ENCODE measurements at places on chromosomes 4 and X.

DNA sequence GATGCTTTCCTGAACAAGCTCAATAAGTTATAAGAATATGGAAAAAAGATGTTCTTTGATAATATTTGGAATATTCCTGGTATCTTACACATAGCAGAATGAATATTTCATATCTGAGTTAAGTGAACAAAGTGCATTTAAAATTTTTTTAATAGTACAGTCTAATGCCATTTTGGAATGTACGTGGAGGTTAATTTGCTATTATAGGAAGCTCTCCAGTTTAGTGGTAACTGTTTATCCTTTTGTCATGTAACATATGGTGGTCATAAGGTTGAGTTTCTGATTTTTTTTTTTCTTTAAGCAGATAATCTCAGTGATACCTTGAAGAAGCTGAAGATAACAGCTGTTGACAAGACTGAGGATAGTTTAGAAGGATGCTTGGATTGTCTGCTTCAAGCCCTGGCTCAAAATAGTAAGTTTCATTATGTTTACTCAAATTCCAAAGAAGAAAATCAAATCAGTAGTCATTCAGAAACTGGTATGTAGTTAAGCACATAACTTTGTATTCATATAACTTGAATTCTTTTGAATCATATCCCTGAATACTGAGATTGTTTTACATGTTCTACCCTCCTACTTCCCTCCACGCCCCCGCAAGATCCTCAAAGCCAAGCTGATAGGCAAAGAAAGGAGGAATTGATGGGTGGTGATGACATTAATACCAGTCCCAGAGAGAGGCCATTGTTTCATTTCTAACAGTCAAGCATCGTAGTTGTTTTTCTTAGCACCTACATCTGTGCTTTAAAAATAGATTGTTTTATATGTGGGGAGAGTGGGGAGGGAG is 32.1 kb downstream of the RAP1GDS1 start:
- no peak for DNase-seq

GRCh38 chr4:156968479-156968984 is 3.1 kb downstream of the PDGFC start:
- DNase-seq, result no peak

DNA sequence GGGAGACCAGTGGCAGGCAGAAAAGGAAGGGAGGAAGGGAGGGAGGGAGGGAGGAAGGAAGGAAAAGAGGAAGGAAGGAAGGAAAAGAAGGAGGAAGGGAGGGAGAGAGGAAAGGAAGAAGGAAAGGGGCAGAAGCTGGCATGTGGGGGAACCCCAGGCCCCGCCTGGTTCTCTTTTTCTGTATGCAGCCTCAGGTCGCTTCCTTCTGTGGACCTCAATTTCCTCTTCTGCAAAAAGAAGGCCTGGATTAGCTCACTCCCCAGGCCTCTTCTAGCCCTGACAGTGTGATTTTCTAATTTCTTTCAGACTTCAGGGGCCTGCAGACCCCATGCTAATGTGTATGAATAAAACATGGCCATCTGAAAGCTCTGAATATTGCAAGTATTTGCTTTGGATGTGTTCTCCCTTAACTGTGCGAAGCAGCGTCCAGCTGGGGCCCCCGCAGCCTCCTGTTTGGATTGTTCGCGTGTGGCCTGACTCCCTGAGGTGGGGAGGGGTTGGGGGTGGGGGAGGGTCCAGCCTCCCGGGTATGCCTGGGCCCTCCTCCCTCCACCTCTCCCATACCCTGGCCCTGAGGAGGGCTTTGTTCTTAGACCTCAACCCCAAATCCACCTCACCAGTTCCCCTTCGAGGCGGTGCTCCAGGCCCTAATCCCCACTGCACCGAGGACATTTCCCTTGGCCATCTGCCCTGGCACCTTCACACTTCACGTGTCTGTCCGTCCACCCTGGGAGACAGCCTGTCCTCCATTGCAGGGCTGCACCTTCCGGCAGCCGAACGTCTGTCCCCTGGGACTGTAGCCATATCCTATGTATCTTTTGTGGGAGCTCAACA is 199.9 kb upstream of the ATP6AP2 start:
- DNase-seq, result peak; percentile 24

GRCh38 chr4:145195167-145195952 is 15.0 kb upstream of the OTUD4 start:
- no peak for DNase-seq

GRCh38 chr4:114813961-114814360 is 215.4 kb downstream of the UGT8 start:
- DNase-seq, result no peak

DNA sequence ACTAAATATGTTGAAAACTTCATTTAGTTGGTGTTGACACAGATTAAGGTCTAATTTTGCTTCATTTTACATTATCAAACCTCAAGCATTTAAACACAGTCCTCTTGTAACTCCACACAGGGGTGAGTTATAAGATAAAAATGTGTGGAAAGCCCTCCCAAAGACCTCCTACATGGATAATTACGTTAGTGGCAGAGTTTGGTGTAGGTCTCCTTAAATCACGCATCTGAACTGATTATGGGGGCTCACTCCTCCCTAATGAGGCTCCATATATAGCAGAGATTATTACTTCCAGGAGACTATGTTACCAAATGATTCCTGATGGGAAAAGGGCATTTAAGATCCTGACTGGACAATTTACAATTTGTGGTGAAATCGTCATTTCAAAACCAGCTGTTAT is 32.2 kb upstream of the VCX3B start:
- DNase-seq, result no peak

- DNase-seq, result no peak
Measured at GRCh38 chrX:18894156-18894555, 89.8 kb downstream of the PHKA2 start.

- no peak for DNase-seq
Measured at GRCh38 chr4:53089936-53090729, 228.0 kb downstream of the RASL11B start.

DNA sequence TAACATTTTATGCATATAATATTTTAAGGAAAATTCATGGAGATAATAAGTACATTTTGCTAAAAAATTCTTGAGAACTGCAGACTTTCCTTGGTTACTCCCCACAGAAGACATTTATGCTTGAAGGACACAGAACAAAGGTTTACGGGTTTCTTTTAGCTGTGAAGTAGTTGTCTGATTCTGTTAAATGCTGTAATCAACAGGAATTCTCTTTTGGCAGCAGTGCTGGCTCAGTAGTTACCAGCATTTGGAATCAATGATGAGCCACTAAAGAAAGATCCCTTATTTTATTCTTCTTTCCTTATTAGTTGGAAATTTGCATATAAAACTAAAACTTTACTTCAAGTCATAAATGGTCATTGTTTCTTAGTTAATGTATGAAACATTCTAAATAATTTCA is 199.3 kb upstream of the FAT4 start:
- no peak for DNase-seq

DNA sequence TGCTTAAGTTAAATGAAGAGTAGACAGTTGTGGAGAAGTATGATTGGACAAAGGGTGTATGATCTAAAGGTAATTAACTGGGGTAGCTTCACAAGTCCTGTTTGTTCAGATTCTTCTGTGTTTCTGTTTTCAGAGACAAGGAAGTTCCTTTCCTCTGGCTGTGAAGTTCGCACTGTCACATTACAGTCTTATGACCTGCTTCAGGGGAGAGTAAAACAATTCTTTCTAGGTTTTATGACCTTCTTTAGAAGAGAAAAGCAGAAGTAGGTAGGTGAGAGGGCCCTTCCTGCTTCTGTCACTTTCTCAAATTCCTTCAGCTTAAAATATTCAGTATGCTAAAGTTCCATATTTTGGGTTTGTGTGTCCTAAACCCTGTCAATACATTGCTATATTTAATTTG is 211.9 kb downstream of the SOX3 start:
- no peak for DNase-seq

GRCh38 chrX:103157496-103158316 is 57.2 kb upstream of the BEX4 start:
- DNase-seq, result no peak

DNA sequence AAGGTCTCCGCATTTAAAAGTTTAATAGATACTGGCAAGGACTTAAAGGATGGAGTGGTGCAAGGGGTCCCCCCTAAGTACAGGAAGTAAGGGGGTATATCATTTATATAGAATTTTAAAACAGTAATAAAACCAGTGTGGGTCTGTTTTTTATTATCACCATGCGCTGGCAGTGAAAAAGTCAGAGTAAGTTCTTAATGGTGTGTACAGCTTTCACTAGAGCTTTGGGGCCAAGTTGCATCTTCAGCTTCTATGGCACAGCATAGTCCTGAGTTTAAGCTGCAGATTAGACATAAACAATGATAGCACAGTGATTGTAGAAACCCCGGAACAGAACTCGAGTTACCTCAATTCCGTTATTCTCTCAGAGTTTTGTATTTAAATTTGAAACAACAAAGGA is 27.6 kb downstream of the RHOH start:
- DNase-seq, result no peak

- no peak for DNase-seq
Measured at GRCh38 chrX:113935518-113935917, 648.4 kb upstream of the HTR2C start.

DNA sequence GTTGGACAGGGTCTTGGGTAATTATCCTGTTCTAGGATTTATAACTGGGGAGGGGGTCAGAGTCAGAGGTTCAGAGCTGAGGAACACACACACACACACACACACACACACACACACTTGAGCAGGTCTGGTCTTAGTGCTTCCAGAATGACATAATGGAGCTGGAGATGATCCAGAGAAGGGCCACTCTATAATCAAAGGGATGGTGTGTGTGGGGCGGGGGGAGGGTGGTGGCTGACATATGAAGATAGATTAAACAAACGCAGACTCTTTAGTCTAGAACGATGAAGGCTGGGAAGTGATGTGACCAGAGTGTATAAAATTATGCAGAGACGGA is 434 bp upstream of the TMEM255A start:
- DNase-seq, result no peak

- DNase-seq, result no peak
Measured at GRCh38 chr4:35982318-35982717, 262.0 kb downstream of the ARAP2 start.

GRCh38 chr4:8732681-8733243 is 138.9 kb downstream of the HMX1 start:
- no peak for DNase-seq

DNA sequence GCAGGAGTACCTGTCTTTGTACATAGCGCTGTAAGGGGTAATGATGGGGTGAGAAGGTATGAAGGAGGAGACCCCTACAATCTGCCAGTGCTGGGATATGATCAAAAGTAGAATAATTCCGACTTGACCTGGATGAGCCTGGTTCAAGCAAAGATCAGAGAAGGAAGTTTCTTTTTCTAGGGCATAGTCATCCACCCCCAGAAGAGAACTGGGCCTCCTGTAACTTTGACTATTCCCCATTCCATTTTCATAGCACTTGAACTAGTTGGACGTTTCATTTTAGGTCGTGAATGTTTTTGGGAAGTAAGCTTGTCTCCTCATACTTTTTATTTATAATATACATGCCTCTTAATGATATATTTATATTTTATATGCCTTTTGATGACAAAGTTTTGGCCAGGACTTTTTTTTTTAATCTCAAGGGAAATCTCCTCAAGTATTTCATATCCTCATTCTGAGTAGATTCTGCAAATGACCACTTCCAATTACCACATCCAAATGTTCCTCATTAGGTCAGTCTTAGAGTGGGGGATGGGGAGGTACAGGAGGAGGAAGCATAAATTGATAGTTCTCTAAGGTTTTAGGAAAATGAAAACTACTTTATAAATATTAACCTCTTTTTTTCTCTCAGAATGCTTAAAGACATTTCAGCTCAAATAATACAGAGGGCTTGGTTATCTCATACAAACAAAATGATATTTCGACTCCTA is 3.5 kb downstream of the CXorf58 start:
- no peak for DNase-seq

DNA sequence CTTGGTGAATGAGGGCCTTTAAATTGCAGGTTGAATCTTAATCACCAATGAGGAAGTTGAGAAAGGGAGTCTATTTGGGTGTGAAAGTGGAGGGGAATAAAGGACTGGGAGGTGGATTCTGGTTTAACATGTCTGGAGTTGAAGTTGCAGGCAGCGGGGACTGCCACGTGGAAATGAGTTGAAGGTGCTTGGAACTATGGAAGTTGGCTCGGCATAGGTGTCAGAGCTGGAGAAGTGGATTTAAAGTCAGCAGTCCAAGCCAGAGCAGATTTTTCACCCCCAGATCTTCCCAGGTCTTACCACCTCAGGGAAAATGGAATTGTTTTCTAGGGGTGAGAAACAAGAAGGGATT is 44.9 kb downstream of the TIGD4 start:
- no peak for DNase-seq

GRCh38 chr4:139815778-139816601 is 150.4 kb downstream of the MGST2 start:
- no peak for DNase-seq

- no peak for DNase-seq
Measured at GRCh38 chr4:123398066-123398852, 1.7 kb downstream of the SPRY1 start.

DNA sequence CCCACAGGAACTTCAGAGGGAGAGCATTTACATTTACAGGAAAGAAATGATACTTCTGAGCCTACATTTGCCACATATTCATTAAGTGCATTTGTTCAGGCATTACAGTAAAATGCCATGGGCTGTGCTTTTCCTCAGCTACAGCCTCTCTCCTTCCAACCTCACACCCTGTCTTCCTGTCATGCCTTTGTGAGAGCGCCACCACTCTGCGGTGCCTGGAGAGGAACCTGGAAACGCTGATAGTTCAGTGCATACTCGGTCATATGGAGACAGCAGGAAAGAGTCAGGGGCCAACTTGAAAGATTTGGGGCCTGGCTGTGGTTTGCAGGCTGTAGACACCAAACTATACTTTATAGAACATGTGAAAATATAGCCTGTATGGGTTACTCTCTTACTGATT is 40.5 kb downstream of the NFKB1 start:
- no peak for DNase-seq

DNA sequence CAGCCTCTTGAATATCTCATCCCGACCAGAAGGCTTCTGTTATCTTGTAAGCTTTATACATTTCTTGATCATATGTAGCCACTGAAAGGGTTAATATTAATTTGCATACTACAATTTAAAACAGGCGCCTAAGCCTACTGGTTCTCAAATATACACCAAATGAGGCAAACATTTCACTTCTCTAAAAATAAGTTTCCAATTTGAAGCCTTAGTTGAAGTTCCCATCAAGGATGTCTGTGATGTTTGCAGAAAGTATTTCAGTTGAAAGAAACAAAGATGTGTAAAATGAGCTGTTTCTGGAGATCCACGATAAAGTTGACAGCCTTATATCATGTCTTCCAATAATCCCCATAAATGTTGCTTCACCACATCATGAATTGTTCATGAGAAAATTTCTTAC is 70.6 kb downstream of the KIT start:
- no peak for DNase-seq

Measured in SHP77 treated with DMSO at 0.1 percent for 48 hours (cell line).